Eye (tissue), 1 donor: ENCODE measurements at places on chromosomes 3 and 15.
A peak's percentile ranks its signal among the peaks of the same experiment; 100 is the strongest.

GRCh38 chr15:76904461-76905012 lies 603 bp downstream of the SCAPER start:
- peak; percentile 87 for DNase-seq

DNA sequence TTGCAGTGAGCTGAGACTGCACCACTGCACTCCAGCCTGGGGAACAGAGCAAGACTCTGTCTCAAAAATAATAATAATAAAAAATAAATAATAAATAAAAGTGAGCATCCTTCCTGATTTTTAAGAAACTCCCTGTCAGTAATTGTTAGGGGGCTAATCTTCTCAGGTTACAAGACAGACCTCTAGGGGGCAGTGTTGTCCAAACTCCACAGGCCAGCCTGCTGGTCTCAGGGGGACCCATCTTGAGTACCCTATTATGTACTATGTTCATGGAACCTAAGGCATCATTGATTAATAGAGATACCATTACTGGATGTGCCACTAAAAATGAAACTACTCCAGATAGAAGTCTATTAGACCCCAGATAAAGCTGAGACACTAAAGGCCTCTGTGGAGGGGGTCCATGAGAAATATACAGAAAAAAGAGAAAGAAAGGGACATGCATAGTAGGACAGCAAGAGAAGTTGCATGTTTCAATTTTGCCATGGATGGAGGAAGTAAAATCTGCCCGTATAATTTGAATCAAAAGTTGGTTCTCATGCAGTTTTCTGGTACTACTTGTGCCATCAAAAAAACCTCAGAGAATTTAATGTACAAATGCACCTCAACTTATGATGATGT lies 85.5 kb upstream of the CDV3 start:
- no peak for DNase-seq

DNA sequence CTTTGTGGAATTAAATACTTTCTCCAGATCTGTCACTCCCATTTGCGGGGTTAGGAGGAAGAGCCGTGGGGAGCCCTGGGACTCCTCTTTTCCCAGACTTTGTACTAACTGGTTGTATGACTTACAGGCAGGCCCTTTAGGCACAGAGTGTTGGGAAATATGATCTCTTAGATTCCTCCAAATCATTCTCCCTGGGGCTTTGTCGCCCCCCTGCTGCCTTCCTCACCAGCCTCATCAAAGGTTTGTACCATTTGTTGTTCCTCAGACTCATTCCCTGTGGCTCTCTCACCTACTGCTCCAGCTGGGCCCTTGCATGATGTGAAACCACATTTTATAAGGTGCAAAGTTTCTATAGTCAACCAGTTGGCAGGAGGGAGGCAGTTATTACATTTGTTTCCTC lies 56.4 kb downstream of the CRYGS start:
- DNase-seq = no peak

DNA sequence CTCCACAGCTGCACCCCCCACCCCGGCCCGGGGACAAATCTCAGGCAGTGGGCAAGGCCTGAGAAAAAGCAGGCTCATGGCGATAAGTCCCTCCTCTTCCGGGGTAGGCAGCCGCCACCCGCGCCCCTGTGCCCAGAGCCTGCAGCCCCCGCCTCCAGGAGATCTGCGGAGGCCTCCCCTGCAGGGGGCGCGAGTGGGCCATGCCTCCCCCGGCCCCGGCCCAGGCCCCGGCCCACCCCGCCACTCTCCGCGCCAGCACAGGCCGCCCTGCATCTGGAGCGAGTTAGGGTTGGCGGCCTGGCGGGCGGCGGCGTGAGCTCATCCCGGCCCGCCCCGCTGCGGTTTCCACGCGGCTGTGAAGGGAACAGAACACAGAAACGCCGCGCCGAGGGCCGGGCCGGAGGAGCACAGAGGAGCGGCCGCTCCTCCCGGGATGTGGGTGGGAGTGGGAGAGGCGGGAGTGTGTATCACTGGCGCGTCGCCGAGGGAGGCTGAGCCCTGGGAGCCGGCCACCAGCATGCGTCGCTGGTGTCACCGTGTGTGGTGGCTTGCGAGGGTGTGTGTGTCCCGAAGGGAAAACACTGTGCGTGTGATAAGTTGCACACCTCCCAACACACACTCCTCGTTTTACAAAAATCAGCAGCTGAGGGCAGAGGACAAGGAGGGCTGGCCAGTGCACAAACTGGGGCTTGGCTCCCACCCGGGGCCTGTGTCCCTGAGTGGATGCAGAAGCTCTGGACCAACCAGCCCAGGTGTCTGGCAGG lies 17.2 kb downstream of the MYL3 start:
- DNase-seq = peak; percentile 95

- DNase-seq = peak; percentile 90
Observed at GRCh38 chr3:141076797-141077571, 25.8 kb downstream of the SPSB4 start.

DNA sequence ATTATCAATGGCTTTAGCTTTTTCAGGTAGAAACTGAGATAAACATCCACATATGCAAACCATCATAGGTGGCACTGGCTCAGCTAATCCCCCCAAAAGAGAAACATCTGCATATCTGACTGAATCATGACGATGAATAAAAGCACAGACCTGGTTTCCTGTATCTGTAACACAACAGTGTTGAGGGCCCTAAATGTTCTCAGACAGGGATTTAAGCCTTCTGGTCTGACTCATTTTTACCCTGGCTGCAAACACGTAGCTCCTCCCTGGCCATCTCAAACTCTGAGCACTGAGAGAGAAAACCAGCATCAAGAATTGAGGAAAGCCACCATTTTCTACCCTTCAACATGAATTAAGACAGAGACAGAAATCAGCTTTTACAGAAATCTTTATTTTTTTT lies 35.2 kb downstream of the GLB1 start:
- DNase-seq = no peak

DNA sequence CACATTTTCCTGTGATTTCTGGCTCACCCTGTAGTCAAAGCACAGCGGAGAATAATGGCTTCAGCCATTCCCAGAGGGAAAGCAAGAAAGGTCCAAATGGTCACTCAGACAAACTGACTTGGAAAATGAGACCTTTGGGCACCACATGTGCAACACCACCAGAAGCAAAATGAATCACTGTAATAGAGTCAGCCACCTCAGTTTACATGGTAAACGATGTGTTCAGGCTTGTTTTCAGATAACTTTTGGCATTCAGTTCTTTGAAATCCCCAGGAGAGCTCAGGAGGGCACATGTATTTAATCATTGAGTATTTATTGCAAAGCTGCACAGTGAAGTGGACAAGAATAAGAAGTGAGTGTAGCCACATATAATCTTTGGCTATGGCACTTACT lies 38.4 kb upstream of the ALCAM start:
- DNase-seq = no peak

- no peak for DNase-seq
Observed at GRCh38 chr15:65812916-65813315, 20.8 kb upstream of the DENND4A start.

- DNase-seq = no peak
Observed at GRCh38 chr15:73383310-73384189, 14.8 kb upstream of the HCN4 start.
